ENCODE measurements at places on chromosomes 7 and 10. TPM values are rescaled to one million over a fixed set of nuclear protein-coding genes. Genes with fewer than 3 reads are reported as not detected.

The SLC26A5 gene
- not detected for total RNA-seq

The SAMD9L gene
- 27.8 TPM for total RNA-seq

DNA sequence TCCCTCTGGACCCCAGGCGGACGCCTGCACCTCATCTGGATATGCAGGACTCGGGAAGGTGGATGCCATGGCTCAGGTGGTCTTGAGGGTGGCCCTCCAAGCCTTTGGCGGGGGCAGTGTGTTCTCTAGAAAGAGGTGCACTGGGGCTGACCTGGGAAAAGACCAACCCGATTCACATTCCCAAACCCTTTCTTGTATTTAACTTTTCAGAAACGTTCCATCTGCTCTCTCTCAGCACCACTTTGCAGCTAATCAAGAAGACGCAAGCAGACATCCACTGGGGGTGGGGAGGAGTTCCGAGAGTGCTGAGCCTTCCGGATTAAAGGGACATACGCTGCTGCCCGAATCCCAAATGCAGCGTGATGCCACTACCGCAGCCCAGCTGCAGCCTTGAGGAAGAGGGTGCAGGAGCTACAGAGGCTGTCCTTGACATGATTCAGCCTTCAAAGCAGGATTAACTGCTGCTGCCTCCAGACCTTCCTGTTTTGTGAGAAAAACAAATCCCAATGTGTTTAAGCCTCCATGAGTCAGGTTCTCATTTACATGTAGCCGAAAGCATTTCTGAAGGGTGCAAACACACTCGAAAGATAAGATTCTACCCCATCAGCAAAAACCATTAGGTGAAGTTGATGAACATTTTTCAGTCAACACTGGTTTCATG lies 39.9 kb downstream of the RBM17 start:
- no peak for DNase-seq
- H3K4me3 ChIP-seq, result no peak overlapping the region
- no peaks in the 10 kb centered on the region for H3K27me3 ChIP-seq
- H3K36me3 ChIP-seq, result no peaks in the 10 kb centered on the region
- peak overlapping the region; percentile 82 for H3K27ac ChIP-seq

GRCh38 chr7:953547-954327 lies 743 bp downstream of the ADAP1 start:
- H3K4me3 ChIP-seq, result no peak overlapping the region
- H3K36me3 ChIP-seq, result no peaks in the 10 kb centered on the region
- no peak overlapping the region for H3K27ac ChIP-seq
- no peaks in the 10 kb centered on the region for H3K4me1 ChIP-seq
- peak; percentile 35 for DNase-seq

DNA sequence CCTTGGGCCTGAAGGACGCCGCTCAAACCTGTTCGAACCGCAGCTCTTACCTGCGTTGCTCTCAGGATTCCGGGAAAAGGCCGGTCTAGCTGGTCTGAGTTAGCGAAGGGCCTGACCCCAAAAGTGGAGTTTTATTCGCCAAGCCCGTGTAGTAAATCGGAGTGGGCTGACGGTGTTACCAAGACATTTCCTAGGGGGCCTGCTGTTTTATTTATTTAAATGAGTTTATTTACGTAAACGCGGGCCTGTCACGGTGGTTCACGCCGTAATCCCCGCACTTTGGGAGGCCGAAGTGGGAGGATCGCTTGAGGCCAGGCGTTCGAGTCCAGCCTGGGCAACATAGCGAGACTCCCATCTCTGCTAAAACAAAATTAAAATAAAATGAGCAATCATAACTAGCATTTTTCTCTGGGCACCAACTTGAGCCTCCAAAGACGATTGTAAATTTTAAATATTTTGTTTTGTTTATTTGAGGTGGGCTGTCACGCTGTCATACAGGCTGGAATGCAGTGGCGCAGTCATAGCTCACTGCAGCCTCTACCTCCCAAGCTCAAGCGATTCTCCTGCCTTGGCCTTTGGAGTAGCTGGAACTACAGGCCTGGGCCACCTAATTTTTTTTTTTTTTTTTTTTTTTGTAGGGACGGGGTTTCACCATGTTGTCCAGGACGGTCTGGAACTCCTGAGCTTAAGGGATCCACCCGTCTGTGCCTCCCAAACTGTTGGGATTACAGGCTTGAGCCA lies 903 bp downstream of the ZNF655 start:
- H3K36me3 ChIP-seq, result peaks cover 54% of the 10 kb centered on the region
- no peaks in the 10 kb centered on the region for H3K27me3 ChIP-seq

- no peaks in the 10 kb centered on the region for H3K36me3 ChIP-seq
- H3K4me1 ChIP-seq, result no peaks in the 10 kb centered on the region
- no peak for DNase-seq
- no peaks in the 10 kb centered on the region for H3K27me3 ChIP-seq
These were observed 576.0 kb upstream of the C7orf33 start for GRCh38 chr7:148014541-148014940.

- H3K36me3 ChIP-seq, result no peaks in the 10 kb centered on the region
- peaks cover 5% of the 10 kb centered on the region for H3K27me3 ChIP-seq
- DNase-seq, result peak; percentile 28
- no peak overlapping the region for H3K4me3 ChIP-seq
- H3K4me1 ChIP-seq, result no peaks in the 10 kb centered on the region
These were observed 193.7 kb upstream of the CSTF2T start for GRCh38 chr10:51892965-51893658.

DNA sequence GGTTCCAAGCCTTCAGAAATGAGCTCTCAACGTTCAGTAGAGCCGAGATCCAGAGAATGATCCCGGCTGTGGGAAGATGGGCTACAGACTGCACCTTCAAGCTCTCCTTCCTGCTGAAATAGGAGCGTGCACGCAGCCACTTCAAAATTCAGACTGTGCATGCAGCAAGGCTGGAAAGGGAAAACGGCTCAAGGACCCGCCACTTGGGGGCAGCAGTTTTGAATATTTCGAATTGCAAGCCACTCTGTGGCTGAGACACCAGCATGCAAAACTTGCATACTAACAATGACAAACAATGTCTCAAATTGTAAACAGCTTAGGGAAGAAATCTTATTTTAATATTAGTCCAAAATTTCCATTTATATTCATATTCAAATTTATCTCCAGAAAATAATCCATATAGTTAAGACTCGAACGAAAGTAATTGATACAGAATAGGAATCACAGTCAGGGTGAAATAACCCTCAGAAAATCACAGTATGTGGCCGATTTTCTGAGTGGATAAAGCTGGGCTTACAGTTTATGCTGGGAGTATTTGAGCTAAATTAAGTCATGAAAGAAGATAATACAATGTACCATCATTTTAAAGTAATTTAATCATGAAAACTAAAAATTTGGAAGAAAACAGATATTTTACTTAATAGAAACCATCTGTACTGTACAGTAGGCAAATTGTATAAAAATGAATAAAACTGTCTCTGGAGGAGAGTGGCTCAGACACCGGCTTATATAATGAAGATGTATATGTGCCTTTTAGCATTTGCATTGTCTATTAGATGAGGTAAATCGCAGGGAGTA lies 137.9 kb upstream of the MKI67 start:
- H3K36me3 ChIP-seq, result no peaks in the 10 kb centered on the region
- H3K4me1 ChIP-seq, result no peaks in the 10 kb centered on the region
- H3K27ac ChIP-seq, result no peak overlapping the region
- peak; percentile 77 for DNase-seq

The C10orf67 gene
- 0.41 TPM for total RNA-seq

The IDI2 gene
- not detected for total RNA-seq

GRCh38 chr7:6268907-6269306 lies 3.5 kb downstream of the CYTH3 start:
- no peak overlapping the region for H3K4me3 ChIP-seq
- no peaks in the 10 kb centered on the region for H3K36me3 ChIP-seq
- DNase-seq, result no peak
- peaks cover 21% of the 10 kb centered on the region for H3K27me3 ChIP-seq
- no peak overlapping the region for H3K27ac ChIP-seq
- H3K4me1 ChIP-seq, result peaks cover 17% of the 10 kb centered on the region

GRCh38 chr10:121183236-121183635 lies 332.1 kb downstream of the WDR11 start:
- no peaks in the 10 kb centered on the region for H3K4me1 ChIP-seq
- H3K27ac ChIP-seq, result no peak overlapping the region
- H3K4me3 ChIP-seq, result no peak overlapping the region
- H3K27me3 ChIP-seq, result no peaks in the 10 kb centered on the region

GRCh38 chr10:113261161-113261560 lies 291.7 kb upstream of the HABP2 start:
- no peaks in the 10 kb centered on the region for H3K36me3 ChIP-seq
- no peaks in the 10 kb centered on the region for H3K4me1 ChIP-seq
- no peak for DNase-seq

The NUTM2E gene
- total RNA-seq, result 0.27 TPM

- no peaks in the 10 kb centered on the region for H3K4me1 ChIP-seq
- H3K27me3 ChIP-seq, result no peaks in the 10 kb centered on the region
- H3K36me3 ChIP-seq, result no peaks in the 10 kb centered on the region
- no peak overlapping the region for H3K27ac ChIP-seq
- no peak overlapping the region for H3K4me3 ChIP-seq
- no peak for DNase-seq
These were observed 15.6 kb downstream of the ELN start for GRCh38 chr7:74043523-74043951.

The BCAP29 gene
- total RNA-seq, result 38.8 TPM

The PTPRZ1 gene
- total RNA-seq, result not detected

GRCh38 chr10:71217266-71218045 lies 5.1 kb downstream of the UNC5B start:
- peaks cover 8% of the 10 kb centered on the region for H3K4me1 ChIP-seq
- no peak overlapping the region for H3K4me3 ChIP-seq
- H3K27me3 ChIP-seq, result peaks cover 38% of the 10 kb centered on the region
- no peak for DNase-seq

The OR2A12 gene
- not detected for total RNA-seq

The TMEM184A gene
- 0.14 TPM for total RNA-seq

DNA sequence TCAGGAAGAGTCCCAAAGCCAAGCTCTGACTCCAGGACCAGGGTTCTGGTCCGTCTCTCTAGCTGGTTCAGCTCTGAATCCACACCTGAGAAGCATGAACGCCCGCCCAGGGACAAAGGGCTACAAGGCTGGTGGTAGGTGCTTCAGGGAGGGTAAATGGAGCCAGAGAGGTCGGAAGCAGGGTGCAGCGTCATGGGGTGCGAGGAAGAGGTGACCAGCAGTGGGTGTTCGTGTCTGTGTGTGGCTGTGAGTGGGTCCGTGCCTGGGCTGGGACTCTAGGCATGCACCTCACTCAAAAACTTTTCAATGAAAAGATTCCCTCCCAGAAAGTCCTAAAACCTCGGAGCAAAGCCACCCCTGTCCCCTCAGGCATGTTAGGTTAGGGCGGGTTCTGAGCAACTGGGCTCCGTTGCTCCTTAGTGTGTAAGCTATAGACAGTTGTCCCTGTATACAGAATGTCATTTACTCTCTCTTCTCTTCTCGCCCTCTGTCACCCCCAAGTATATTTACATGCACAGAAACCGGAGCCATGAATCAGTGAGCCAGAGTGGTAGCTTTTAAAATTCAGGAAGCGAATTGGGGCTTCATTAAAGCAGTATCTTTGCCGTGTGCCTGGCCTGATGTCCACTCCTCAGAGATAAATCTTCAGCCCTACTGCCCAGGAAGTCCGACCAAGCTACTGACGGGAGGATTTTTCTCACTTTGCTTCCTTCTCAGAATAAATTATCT lies 12.3 kb upstream of the GATA3 start:
- no peak overlapping the region for H3K27ac ChIP-seq
- H3K4me1 ChIP-seq, result peaks cover 65% of the 10 kb centered on the region
- DNase-seq, result peak; percentile 17

- H3K36me3 ChIP-seq, result peaks cover 11% of the 10 kb centered on the region
- H3K27me3 ChIP-seq, result no peaks in the 10 kb centered on the region
- peaks cover 45% of the 10 kb centered on the region for H3K4me1 ChIP-seq
- H3K27ac ChIP-seq, result peak overlapping the region; percentile 58
These were observed 1.8 kb downstream of the SLK start for GRCh38 chr10:103968441-103969391.

- H3K27me3 ChIP-seq, result no peaks in the 10 kb centered on the region
- H3K4me3 ChIP-seq, result no peak overlapping the region
- no peak for DNase-seq
- no peaks in the 10 kb centered on the region for H3K4me1 ChIP-seq
- no peak overlapping the region for H3K27ac ChIP-seq
These were observed 38.1 kb downstream of the CDHR3 start for GRCh38 chr7:106001196-106001595.

DNA sequence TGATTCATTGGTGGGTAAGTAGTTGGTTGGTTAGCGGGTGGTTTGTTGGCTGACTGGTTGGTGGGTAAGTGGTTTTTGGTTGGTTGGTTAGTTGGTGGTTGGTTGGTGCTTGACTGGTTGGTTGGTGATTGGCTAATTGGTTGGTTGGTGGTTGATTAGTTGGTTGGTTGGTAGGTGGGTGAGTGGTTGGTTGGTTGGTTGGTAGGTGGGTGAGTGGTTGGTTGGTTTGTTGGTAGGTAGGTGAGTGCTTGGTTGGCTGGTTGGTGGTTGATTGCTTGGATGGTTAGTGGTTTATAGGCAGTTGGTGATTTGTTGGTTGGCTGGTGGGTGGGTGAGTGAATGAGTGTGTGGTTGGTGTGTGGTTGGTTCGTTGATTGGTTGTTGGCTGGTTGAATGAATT lies 44.2 kb downstream of the CALML3 start:
- no peaks in the 10 kb centered on the region for H3K27me3 ChIP-seq
- no peaks in the 10 kb centered on the region for H3K36me3 ChIP-seq
- H3K4me1 ChIP-seq, result peaks cover 32% of the 10 kb centered on the region
- DNase-seq, result no peak
- H3K27ac ChIP-seq, result no peak overlapping the region

The ASAH2 gene
- 0.05 TPM for total RNA-seq

DNA sequence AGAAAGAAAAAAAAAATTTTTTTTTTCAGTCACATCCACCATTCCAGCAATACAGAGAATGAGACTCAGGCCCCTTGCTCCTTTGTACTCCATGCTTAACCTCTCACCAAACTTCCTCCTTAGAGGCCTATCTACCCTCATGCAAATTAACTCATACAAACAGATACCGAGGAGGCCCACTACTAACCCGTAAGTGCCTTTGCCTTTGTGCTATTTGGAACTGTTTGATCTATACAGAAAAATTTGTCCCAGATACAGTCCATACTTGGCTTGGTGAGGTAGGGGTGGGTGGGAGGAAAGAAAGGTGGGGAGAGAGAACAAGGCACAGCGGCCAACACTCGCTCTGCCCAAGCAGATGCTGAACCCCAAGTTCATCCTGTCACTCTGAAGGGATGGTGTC lies 87.8 kb upstream of the DUSP5 start:
- DNase-seq, result no peak
- no peak overlapping the region for H3K4me3 ChIP-seq
- H3K36me3 ChIP-seq, result no peaks in the 10 kb centered on the region
- no peaks in the 10 kb centered on the region for H3K27me3 ChIP-seq

DNA sequence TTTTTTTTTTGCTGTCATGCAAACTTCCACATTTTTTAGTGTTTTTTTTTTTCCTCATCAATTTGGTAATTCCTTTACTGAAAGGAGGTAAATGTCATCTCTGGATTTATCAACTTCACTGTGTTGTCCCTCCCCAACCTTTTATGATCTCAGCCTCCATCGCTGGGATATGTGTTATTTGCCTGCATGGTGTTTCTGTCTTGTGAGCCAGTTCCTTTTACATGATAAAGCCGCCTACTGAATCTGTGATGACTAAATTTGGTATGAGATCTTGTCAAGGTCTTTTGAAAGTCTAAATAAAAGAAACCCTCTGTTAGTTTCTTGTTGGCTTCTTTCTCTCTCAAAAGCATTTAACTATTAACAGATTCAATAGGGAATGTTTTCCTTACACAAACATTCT lies 39.3 kb downstream of the TAS2R41 start:
- H3K4me1 ChIP-seq, result peaks cover 9% of the 10 kb centered on the region
- H3K36me3 ChIP-seq, result no peaks in the 10 kb centered on the region
- H3K27me3 ChIP-seq, result no peaks in the 10 kb centered on the region
- H3K4me3 ChIP-seq, result no peak overlapping the region
